ENCODE measurements at places on chromosomes 3 and 15.

DNA sequence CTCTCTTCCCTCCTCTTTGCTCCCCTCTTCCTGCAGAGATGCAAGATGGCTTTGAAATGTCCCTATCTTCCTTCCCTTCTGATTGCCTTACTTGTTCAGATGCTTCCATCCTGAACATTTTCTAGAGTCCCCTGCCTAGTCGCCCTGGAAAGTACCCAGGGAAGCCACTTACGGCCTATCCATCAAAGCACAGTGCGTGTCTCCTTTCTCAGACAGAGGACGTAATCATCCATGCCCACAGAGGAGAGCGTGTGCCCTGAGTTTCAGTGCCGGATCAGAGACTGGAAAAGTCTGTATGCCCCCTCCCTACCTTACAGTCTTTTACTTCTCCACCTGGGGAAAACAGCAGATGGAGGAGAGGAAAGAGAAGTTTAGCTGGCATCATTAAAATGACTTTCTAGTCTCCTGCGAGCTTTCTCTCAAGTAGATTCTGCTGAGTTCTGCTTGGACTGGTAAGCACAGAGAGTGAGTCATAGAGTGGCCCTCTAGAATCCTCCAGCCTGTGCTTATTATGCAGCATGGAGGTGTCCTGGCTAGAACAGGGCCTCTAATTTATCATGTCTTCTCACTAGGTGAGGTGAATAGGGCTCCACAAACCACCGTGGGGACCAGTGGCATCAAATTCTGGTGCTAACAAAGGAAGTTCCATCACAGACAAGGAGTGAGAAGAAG is 114.6 kb downstream of the SLCO3A1 start:
- no peak for DNase-seq

GRCh38 chr15:49439678-49440395 is 16.8 kb downstream of the FGF7 start:
- no peak for DNase-seq

- DNase-seq, result peak; percentile 76
Measured at GRCh38 chr3:125186261-125186787, 26.2 kb downstream of the SLC12A8 start.

DNA sequence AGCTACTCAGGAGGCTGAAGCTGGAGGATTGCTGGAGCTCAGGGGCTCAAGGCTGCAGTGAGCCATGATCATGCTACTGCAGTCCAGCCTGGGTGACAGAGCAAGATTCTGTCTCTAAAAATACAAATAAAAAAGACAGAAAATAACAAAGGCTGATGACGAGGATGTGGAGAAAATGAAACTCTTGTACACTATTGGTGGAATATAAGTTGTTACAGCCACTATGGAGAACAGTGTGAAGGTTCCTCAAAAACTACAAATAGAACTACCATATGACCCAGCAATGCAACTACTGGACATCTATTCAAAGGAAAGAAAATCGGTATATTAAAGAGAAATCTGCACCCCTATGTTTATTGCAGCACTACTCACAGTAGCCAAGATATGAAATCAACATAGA is 526.7 kb upstream of the NAALADL2 start:
- no peak for DNase-seq

DNA sequence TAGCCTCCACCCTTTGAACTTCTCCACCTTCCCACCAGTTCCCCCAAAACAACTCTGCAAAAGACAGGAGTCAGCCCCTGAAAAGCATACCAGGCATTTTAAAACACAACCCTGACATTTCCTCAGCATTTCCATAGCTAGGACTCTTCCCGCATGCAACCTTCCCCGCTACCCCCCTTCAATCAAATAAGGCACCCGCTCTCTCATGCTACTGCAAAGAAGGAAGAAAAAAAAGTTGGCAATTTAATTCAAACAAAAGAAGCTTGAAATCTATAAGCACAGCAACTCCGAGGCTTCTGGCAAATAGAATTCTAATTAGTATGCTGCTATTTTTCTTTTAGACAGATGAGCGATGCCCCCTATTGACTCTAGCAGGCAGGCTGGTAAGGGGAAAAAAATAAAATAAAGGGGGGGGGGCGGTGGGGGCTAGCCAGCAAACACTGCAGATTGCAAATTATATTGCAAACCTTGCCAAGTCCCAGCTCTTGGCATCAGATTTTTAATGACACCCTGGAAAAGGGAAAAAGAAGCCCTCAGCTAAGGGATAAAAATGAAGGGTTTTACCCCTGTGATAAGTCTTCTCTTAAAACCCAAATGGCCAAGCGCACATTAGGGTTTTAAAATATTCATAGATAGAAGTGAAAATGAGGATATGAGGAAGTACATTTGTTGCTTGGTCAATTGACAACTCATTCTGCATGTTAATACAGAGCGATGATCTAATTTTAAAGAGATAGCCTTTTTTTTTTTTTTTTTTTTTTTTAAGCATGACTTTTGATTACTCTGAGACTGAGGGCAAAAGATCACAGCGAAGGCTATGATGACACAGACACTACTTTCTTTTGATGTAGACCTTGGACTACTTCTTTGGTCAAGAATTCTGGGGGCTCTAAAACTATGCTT is 255.2 kb downstream of the NR2F2 start:
- peak; percentile 4 for DNase-seq

DNA sequence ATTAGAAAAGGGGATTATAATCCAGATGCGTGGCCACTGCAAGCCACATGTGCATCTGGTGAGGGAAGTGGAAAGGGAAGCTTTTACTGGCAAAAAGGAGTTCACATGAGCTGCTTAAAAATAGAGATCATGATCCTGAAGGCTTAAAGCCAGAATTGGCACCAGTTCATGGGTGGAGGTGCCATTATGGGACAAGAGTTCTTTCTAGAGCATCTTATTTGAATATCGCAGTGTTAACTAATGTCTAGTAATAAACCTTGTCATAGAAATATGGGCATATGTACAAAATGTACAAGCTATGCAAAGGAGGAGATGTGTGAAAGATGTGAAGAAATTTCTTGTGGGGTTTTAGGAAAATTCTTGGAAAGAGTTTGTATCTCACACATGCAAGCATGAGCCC is 178.4 kb upstream of the CBLB start:
- DNase-seq, result no peak

DNA sequence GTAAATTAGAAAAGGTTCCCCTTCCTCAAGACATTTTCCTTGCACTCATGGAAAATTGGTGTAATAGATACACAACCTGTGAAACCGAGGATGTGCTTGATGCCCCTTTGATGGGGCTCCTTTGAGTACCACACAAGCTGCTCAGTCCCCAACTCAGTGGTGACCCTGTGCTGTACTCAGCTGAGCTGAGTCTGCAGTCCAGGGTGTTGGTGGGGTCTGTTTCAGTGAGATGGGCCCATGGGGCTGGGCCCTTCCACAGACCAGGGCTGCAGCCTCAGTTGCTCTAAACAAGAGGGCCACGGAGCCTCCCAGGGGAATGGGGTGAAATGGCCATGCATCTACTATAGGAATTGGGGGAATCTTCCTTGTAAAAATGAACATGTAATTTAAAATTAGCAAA is 39.3 kb downstream of the KY start:
- no peak for DNase-seq

DNA sequence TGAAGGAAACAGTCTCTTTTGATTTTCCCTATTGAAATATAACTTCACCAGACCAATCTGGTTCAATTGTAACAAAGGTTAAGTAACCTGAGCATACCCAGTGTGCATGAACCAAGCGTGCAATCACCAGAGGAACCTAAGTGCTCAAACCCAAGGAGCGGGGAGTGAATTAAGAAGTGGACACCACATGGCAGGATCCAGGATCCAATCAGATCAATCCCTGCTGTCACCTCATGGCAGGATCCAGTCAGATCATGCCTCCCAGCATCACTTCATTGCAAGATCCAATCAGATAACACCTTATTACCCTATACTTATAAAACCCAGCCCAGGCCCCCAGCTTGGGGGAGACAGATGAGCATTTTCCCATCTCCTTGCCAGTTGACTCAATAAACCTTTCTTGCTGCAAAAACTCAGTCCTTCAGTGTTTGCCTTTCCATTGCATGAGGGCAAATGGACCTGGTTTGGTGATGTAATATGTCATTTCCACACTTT is 38.9 kb upstream of the RNU6-1 start:
- no peak for DNase-seq

GRCh38 chr3:152786977-152787681 is 47.8 kb upstream of the P2RY1 start:
- no peak for DNase-seq

GRCh38 chr3:175457301-175457700 is 598.2 kb downstream of the NAALADL2 start:
- DNase-seq, result no peak

- DNase-seq, result no peak
Measured at GRCh38 chr15:70855764-70856163, 1.8 kb upstream of the LARP6 start.

DNA sequence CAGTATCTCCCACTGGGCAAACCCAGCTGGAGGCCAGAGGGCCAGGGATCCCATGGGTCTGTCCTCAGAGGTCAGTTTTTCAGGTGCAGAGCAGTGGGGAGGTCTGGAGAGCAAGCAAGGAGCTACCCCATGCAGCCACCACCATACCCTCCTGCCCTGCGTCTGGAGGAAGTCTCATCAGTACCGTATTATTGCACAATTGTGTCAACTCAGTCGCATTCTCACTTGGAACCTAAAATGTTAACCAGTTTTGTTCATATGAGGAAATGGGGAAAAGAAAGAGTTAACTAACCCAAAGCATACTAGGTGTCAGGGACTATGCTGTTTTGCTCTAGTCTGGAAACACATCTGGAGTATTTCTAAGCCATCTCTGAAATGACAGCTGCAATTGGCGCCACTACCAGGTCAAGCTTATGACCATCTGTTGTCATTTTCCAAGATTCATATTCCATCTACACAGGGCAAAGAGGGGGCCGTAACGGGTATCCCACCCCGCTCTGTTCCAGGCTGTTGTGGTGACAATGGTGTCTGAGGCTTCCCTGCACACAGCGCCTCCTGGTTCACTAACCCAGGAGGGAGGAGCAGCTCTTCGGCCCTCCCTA is 16.9 kb upstream of the APBA2 start:
- no peak for DNase-seq

DNA sequence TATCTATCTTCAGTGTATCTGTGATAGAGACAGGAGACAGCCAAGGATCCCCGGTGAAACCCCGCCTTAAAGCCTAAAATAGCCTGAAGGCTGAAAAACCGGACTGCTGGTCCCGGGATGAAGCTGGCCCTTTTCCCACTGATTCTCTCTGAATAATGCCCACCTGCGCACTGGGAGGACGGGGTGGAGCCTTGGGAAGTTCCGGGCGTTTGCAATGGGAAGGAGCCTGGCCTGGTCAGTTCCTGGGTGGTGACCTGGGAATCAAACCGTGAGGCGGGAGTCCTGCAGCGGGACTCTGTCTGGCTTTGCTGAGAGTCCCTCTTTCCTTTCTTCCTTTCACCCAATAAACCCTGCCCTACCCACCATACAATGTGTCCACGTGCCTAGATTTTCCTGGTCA is 157.9 kb downstream of the C3orf38 start:
- DNase-seq, result no peak

GRCh38 chr3:37673401-37673800 is 188.3 kb upstream of the CTDSPL start:
- no peak for DNase-seq

DNA sequence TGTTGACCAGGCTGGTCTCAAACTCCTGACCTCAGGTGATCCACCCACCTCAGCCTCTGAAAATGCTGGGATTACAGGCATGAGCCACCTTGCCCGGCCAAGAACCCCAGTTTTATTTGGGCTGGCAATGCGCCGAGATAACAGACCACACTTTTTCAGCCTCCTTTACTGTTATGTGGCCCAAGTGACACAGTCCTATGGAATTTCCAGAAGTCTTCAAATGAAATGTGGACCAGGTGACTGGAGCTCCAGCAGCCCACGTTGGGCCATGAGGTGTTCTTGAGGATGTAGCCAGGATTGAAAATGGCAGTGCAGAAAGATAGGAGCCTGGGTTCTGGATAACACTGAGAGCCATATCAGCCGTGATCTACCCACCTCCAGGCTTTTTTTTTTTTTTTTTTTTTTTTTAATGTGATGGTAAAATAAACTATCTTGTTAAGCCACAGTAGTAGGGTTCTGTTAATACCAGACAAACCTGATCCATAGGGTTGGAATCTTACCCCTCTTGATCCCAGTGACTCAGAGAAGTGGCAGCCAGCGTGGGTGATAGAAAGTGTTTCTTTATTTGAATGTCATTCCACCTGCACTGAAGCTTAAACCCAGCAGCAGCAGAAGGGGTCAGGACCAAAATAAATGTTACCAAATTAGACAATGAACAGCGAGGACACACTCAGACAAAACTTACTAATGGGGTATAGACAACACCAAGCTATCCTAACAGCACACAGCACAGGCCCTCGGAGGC is 55.6 kb downstream of the LHFPL4 start:
- peak; percentile 26 for DNase-seq

DNA sequence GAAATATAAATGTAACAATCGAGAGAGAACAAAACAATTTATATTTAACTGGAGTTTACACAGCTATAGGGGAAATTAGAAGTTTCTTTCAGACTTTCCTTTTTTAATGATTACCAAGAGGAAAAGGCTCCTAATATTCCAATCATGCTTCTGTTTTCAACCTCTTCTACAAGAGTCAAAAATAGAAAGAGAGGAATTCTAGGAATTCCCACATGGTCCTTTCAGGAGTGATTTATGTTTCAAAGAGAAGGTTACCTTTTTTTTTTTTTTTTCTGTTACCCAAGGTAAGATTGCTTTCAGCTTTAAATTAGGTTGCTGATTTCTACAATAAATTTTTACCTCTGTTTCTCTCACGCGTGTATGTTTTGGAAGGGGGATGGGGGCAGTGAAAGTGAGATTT is 355.3 kb upstream of the DCBLD2 start:
- no peak for DNase-seq

GRCh38 chr3:184261270-184261853 is at the start of gene CAMK2N2:
Gene CAMK2N2, minus strand, starts transcription at chr3:184261553. Its CDS starts 268 bp downstream, at chr3:184261285.
- peak; percentile 70 for DNase-seq

GRCh38 chr15:68479870-68480269 is 47.9 kb upstream of the ITGA11 start:
- no peak for DNase-seq

GRCh38 chr3:41682382-41682781 is 279.5 kb downstream of the ULK4 start:
- DNase-seq, result no peak

DNA sequence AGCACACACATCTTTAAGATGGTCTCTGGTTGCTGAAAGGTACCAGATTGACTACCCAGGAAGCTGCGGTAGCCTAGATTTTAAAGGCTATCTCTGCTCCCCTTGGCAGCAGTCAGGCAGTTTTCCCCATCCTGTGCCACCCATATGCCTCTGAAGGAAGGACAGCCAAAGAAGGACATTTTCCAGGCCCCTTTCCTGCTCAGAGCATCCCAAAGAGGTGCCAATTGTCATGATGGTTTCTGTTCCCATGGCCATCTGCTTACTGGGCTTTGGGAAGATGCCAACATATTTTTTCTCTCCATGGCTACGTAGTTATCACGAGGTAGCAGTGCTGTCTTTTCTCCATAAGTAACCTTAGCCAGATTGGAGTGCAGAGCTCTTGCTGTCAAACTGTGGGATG is 39.7 kb downstream of the UNC13C start:
- DNase-seq, result no peak
